NCI-H460 (cell line): ENCODE measurements at places on chromosomes 1 and 21. TPM values are rescaled to one million over a fixed set of nuclear protein-coding genes. Genes with fewer than 3 reads are reported as not detected.

DNA sequence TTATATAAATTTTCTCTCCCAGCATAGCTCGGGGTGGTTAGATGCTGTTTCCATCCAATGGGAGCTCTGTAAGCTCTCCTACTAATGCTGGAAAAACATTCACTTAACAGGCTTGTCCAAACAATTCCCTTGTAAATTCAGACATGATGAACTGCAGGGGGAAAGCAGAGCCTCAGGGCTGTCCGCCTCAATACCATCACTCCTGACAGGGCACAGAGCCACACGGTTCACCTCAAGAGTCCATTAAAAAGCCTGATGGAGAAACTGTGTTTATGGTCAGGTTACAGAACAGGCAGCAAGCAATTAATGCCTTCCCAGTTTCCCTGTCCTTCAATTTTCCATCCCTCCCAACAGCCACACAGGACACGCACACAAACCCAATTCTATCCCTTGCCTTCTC lies 171.0 kb downstream of the BRINP2 start:
- DNase-seq, result no peak

- DNase-seq, result peak; percentile 4
Measured at GRCh38 chr1:105087506-105087905, 1337.8 kb downstream of the AMY1C start.

DNA sequence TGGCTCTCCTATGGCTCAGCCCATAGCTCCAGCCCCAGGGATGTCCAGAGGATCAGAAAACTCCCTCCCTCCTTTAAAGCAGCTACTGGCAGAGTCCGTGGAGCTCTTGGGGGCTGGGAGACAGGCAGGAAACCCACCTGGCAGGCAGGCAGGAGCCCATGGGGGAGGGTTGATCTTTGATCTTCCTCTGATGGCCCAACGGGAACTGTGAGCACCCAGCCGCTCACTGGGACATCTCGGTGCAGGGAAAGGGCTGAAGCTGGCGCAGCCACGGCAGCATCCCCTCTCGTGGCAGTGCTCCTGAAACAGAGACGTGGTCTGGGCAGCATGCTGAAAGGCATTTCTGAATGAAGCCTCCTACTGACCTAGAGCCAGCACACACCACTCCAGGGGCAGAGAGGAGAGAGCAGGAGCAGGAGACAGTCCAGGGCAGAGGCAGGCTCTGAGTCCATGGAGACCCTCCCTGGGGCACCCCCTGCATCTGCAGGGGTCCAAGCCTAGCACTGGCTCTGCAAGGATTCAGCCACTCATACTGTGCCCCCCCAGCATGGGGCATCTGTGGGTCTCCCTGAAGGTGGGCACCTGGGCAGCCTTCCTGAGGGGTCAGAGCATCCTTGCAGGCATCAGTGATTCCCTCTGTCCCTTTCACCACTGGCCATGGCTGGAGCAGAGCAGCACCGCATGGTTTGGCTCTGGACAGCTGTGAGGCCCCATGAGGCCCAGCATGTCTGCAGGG lies 4.9 kb upstream of the SLX9 start:
- DNase-seq, result no peak

- no peak for DNase-seq
Measured at GRCh38 chr1:20668581-20668980, 7.4 kb upstream of the DDOST start.

DNA sequence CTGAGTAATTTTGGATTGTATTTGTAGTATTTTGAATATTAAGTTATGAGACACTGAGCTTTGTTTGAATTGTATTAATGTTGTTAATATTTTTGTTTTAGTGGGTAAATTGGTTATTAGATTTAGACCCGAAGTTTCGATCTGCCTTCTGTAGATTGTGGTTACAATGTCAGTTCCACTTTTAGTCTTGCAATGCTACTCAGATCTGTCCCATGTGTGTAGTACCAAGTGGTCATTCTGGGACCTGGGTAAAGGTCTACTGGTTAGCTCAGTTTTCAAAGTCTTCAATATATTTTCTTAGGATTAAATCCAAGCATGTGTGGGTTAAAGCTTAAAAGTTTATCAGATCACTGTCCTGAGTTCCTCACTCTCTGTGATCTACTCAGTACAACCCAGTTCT lies 346.5 kb upstream of the PROX1 start:
- DNase-seq, result no peak

- DNase-seq, result no peak
Measured at GRCh38 chr1:244439391-244440032, 12.2 kb downstream of the ADSS2 start.

The ARHGAP30 gene
- 0.45 TPM in 1 of 2 replicates, not detected in the other for total RNA-seq

DNA sequence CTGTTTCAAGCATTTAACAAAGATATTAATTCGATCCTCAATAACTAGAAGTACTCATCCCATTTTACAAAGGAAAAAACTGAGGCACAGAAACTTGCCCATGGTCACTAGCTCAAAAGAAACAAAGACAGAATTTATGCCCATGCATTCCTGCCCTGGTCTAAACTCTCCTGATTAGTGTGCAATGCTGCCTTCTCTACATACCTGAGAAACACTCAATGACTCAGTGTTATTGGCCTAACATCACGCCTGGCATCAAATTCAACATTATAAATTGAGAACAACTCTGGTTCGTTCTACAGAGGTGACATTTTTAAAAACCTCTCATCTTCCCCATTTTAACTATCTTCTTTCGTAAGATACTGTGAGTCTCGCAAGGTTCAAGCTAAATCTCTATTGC lies 5.2 kb downstream of the APP start:
- no peak for DNase-seq

- no peak for DNase-seq
Measured at GRCh38 chr1:155071701-155072100, 6.9 kb upstream of the EFNA3 start.

- no peak for DNase-seq
Measured at GRCh38 chr1:30929944-30930525, 21.5 kb upstream of the SDC3 start.

DNA sequence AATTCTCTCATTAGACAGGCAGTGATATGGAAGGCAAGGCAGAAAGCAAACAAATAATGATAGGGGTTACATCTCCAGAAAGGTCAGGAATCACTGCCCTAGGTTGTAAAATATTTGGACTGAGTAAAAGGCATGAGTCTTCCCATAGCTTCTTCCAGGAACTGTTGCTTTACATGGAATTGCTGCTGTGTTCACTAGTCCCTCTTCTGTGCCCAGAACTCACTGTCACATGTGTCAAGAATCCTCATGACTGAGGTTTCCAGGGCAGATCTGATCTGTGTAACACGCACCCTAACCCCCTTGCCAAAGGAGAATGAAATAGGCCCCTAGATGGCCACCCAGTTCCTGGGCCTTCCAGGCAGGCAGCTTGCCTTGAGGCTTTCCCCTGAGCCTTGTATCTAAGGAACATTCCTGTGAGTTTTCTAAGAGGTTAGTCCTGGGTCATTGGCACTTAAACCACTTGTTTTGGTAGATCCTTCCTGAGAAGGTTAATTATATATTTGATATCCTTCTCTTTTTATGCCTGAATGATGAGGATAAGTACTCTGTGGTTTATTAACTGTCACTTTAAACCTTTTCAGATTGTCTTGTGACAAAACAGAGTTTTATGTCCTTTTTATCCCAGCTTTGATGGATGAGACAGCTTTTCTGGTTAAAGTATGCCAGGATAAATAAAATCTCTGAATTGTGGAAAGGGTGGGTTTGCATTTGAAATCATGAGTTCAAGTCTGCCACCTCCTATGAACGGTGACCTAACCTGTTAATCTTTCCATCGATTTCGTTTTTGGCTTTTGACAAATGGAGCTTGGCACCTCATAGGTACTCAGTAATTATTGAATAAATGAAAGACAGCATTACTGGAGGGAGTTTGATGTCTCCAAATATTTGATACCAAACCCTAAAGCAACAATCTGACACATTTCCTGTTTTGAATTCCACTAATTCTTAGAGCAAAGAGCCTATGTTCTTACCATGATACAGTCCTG lies 163.3 kb downstream of the DHRS3 start:
- no peak for DNase-seq

DNA sequence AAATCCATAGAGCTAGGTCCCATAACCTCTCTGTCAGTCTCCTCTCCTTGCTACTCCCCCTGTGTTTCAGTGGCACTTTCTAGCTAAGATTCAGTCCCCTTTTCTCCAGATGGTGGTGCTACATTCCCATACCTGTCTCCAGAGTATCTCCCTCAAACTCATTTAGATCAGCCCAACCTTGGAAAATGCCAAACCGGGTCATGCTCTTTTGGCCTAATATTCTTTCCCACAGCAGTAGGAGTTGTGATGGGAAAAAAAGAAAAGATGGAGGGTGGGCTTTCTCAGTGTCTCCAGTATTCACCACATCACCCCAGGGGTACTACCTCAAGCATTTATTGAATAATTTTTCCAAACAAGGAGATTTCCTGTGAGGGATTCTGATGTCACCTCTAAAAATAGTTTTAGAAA lies 3.2 kb upstream of the RXFP4 start:
- peak; percentile 86 for DNase-seq

DNA sequence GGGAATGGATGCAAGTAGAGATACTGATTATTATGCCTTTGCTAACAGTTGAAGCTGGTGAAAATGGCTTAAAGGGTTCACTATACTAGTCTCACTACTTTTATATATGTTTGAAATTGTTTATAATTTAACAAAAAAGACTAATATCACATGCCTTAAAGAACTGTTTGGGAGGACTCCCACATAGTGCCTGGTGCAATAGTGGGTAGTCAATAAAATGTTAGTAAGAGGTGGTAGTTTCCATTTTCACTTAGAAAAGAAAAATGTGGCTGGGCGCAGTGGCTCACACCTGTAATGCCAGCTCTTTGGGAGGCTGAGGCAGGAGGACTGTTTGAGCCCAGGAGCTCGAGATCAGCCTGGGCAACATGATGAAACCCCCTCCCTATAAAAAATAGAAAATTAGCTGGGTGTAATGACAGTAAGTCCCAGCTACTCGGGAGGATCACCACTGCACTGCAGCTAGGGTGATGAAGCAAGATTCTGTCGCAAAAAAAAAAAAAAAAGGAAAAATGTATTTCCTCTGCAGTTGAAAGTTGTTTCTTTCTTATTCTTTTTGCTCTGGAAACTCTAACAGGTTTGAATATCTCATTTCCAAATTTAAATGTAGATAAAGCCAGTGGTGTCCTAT lies 24.5 kb downstream of the C21orf91 start:
- DNase-seq, result no peak

DNA sequence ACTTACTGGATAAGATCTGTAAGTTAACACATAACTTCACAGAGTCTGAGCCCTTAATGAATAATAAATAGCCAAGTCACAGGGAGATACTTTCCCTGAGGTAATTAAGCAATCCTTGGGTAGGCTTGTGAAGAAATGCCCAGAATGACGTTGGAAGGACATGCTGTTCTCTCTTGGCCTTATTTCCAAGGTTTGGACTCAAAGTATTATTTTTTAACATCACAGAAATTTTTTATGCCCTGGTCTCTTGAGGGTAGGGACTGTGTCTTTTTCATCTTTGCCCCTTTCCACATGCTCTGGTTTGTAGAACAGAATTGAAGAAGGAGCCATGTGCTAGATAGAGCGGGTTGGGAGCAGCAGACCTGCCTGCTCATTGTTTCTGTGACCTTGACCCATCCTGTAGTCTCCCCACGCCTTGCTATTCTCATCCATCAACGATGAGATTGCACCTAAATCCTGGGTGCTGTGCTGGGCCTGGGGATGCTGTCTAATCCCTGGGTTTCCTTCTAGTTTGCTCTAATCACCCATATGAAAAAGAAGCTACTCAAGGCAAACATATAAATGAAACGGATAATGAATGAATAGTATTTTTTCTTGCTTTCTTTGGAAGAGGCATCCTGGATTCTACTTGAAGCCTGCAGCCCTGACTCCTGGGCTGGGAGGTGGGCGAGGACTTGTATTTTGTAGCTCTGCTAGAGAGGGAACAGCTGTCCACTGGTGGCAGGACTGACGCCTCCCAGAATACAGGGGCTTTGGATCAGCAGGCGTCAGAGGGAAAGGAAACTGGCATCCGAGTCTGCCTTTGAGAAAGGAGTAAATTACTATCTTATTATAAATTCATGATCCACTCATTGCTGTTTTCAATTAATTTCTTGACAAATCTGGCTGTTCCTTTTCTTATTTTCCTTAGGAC lies 17.5 kb upstream of the LAMTOR5 start:
- no peak for DNase-seq

The PGM1 gene
- 23.0 and 23.6 TPM in 2 replicates for total RNA-seq

GRCh38 chr1:5514527-5515183 lies 477.6 kb downstream of the NPHP4 start:
- DNase-seq, result peak; percentile 14

DNA sequence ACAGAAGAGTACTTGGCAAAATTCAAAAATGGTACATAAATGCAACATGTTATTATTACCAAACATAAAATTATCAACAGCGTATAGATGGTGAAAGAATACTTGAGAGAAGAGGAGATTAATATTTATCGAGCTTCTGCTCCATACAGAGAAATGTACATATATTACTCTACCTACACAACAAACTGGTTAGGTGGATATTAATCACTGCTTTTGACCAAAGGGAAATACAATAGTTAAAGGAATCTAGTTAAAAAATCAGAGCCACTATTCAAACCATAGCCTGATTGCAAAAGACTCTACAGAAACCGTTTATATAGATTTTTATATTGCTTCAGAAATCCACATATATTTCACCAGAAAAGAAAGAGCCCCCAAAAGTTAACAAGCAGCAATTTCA lies 379.3 kb upstream of the PRMT6 start:
- no peak for DNase-seq

DNA sequence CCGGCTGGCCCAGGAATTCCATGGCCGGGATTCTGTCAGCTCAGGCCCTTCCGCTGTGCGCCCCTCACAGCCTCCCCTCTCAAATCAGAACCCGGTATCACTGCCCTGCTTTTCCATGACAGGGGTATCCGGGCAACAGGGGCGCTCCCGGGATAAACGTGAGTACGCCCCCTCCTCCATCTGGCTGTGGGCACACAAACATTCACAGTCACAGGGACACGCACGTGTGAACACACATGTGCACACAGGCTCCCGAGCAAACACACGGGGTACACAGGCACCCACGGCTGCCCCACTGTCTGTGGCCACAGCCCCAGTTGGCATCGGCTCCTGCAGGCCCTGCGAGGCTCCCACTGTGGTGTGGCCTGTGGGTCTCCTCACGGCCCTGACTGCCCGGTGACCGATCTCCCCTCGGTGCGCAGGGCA lies 16.7 kb downstream of the COL6A1 start:
- DNase-seq, result no peak

The ZNF648 gene
- not detected in 2 replicates for total RNA-seq

DNA sequence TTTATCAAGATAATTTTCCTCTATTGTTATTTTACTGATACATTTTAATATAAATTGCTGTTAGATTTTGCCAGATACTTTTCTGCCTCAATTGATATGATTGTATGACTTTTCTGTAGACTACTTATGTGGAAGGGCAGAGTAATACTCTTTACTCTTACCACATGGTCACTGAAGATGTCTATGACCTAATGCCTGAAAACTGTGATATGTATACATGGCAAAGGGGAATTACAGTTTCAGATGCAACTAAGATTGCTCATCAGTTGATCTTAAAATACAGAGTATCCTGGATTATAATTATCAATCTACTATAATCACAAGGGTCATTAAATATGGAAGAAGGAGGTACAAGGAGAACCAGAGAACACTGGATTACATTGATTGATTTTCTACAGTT lies 1528.0 kb downstream of the BRINP3 start:
- DNase-seq, result no peak
